Activated CD4-positive, alpha-beta T cell treated with anti-CD3 and anti-CD28 coated beads for 48 hours (primary cell): ENCODE measurements at places on chromosomes 3 and 15.
A peak's percentile ranks its signal among the peaks of the same experiment; 100 is the strongest.

DNA sequence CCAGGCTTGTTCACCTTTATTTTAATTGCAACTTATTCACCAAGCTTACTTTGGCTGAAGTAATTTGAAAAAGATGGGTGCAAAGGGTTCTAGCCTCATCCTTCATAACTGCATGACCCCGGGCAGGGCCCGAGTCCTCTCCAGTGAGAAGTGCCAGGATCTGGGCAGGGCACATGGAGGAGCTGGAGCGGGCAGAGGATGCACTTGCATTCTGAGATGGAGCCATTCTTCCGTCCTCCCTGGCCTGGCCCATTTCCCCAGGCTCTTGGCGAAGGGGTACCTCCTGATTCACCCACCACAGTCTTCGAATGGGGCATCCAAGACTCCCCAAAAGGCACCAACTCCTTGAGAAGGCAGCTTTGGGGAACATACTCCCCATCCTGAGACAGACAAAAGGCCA, 22.5 kb upstream of the PLXND1 start:
- no peak for DNase-seq

GRCh38 chr15:62896380-62896866, 146.1 kb upstream of the TPM1 start:
- no peak for DNase-seq

- DNase-seq = no peak
These were observed 6.1 kb upstream of the CMTM6 start for GRCh38 chr3:32508711-32509110.

- no peak for DNase-seq
These were observed 74.7 kb downstream of the DCUN1D1 start for GRCh38 chr3:182905623-182906022.

GRCh38 chr15:28123408-28124023, 24.4 kb upstream of the OCA2 start:
- DNase-seq = peak; percentile 67

DNA sequence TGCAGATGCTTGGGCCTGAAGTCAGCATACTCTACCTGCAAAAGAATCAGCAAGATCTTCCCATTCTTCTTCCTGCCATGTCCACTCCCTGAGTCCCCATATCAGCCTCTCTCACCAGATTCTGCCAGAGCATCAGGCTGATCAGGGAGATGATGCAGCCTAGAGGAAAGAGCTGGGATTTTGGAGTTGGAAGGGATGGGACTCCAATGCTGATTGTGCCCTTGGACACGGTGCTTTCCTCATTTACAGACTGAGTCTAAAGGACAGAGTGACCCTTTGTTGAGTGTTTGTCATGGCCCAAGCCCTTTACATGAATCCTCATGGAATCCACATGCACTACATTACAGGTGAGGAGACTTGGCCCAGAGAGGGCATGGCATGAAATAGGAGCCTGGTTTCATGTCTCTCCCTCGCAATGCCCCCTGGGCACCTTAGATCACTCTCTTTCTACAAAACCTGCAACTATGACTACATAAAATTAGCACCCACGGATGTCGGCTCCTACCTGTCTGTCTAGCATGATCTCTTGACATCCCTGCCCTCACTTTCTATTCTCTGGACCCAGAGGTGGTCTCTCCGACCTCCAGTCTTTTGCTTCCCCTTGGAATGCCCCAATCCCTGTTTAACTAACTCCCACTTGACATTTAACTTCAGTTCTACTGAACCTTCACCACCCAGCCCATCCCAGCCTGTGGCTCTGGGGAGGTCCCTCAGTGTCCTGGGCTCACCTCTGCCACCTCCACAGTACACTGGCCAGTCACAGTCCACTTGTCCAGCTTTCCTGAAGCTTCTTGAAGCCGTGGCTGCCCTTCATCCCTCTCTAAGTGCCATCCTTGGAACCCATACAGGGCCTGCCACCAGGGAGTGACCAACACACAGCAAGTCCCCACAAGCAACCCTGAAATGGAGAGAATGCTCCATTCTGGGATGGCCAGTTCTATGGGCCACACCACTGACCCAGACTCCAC, 173.5 kb downstream of the ABHD5 start:
- no peak for DNase-seq

DNA sequence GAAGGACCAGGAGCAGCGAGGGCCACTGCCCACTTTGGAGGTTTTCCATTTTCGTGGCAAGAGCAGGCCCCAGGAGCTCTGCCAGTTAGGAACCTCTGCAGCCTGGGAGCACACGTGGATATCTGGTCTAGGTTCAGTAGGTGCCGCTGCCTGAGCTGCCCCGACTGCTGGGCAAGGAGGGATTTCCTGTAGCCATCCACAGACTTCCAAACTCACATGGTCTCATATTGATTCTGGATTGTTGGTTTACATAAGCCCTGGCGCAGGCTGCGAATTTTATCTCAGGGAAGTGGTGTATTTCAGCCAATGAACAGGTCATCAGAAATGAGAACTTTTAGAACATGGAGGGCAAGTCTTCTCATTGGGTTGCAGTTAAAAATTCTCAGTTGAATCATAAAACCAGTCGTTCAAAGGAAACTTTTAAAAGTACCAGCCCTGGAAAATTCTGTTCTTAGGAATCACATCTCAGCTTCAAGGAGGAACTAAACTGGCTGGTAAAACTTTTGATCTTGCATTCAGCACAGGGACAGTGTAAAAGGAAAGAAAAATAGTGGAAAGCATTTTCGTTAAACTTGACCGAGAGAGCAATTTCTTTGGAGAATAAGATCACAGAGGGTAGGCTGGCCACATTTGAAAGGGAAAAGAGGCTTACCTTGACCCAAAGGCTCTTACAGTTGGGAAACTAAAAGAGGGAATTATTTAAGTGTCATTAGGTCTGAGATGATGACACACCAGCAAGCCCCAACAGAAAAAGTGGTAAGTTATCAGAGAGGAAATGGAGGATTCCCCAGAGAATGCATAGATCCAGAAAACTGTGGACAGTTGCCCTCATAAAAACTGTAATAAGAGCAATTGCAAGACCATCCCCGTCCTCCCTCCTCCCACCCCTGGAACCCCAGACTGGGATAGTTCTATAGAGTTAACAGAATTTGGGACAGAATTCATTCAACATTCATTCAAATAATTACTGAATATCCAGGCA, 6.4 kb upstream of the RTP3 start:
- no peak for DNase-seq

GRCh38 chr3:143424874-143425273, 305.3 kb downstream of the CHST2 start:
- no peak for DNase-seq

GRCh38 chr3:8573342-8573926, 71.2 kb downstream of the SSUH2 start:
- no peak for DNase-seq

- no peak for DNase-seq
These were observed 595 bp upstream of the APBA2 start for GRCh38 chr15:28885128-28885629.

GRCh38 chr3:189586941-189587663, 44.1 kb upstream of the TP63 start:
- DNase-seq = no peak

GRCh38 chr15:76344893-76345582, 8.5 kb downstream of the ISL2 start:
- DNase-seq = no peak

DNA sequence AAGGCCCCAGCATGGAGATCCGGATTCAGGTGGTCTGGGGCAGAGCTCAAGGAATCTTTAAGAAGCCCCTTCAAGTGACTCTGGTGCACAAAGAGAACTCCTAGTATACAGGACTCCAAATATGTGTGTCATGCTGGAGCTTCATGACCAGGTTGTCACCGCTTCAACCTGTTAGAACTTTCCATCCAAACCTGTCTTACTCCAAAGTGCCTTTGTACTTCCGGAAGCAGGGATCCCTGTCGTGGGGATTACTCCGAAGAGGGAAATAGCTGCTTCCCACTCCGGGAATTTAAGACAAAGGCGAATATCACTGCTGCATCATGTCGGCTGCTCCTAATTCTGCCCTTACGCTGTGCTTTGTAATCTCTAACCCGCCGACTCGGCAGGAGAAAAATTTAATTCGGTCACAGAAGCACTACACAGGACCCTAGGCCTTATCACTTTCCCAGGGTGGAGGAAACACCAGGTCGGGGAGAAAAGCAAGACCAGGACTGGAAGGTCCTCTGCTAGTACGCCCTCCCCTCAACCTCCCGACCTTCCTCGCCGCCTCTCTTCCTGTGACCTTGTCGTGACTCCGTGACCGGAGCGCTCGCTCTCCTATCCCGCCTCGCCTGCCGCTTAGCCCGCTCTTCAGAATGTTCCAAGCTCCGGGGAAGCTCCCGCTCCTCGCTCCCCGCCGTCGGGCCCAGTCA, 730 bp downstream of the HIGD1A start:
- peak; percentile 5 for DNase-seq

DNA sequence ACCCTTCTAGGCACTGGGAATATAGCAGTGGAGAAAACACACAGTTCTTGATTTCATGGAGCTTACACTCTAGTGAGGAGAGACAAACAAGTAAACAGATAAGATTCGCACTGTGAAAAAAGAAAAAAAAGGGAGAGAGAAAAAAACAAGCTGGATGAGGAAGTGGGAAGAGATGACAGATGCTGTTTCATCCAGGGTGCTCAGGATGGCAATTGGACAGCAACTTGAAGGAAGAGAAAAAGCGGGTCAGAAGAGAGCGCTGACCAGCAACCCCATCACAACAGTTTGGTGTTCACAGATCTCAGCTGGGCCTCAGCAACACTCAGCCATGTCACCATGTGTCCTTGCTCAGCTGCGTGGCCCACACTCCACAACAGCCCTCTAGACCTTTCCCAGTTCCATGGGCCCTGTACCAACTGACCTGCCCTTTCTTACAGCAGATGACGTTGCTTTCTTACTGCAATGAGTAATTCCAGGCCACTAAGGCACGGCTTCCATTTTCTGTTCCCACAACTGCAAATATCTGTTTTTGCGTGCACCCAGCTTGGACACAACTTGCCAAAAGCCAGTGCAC, 230.8 kb downstream of the MEX3B start:
- no peak for DNase-seq

GRCh38 chr3:181431748-181432147, 280.0 kb upstream of the SOX2 start:
- DNase-seq = no peak

DNA sequence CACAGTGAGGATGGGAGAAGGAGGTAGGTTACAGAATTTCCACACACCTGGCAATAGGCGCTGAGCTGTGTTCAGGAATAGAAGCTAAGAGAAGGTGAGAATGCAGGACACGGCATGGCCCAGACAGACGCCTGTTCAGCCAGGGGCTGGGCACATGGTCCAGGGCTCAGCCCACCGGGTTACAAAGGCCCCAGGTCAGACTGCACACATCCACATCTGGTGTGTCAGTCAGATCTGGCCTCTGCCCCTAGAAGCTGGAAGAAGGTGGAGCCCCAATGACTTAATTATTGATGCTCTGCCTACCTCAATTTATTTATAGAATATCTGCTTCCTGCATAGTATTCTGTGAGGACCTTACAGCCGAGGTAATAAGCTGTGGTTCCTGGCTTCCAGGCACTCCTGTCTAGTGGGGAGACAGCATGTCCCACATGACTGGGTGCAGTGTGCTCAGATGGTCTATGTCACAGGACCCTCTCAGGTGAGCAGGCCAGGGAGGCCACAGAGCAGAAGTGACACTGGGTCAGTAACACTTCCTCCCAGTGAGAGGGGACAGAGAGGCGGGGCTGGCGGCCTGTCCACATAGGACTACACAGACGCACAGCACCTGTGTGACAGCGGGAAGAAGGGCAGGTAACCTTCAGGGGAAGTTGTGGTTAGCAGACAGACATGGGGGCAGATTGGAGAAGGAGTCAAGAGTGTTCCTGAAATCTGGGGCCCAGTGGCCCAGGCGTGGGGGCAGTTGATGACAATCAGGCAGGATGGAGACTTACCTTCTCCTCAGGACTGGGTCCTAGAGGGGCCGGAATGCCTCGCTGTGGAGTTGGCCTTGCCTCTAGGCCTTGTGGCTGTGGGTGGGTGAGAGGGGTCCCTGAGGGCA, 38.6 kb upstream of the PLXNA1 start:
- DNase-seq = no peak

GRCh38 chr3:194738254-194739093, 52.8 kb downstream of the FAM43A start:
- no peak for DNase-seq

DNA sequence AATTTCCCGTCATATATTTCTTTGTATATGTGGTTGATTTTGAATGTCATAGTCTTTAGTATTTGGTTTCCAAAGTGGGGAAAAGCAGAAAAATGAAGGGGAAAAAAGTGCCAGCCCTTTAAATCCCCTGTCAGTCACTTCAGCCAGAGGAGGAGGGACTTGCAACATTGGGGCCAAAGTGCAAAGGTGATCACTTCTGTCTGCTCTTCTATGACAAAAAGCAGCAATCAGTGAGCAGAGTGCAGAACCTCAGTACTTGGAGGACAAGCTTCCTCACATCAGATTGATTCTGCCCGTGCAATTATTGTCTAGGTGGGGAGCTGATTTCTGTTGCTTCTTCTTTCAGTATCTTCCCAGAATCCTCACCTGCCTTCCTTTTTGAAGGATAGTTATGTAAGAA, 60.0 kb downstream of the STT3B start:
- no peak for DNase-seq

- DNase-seq = no peak
These were observed 250.5 kb downstream of the KLF13 start for GRCh38 chr15:31577108-31577507.

- no peak for DNase-seq
These were observed 446.2 kb upstream of the NR2F2 start for GRCh38 chr15:95884276-95884675.

DNA sequence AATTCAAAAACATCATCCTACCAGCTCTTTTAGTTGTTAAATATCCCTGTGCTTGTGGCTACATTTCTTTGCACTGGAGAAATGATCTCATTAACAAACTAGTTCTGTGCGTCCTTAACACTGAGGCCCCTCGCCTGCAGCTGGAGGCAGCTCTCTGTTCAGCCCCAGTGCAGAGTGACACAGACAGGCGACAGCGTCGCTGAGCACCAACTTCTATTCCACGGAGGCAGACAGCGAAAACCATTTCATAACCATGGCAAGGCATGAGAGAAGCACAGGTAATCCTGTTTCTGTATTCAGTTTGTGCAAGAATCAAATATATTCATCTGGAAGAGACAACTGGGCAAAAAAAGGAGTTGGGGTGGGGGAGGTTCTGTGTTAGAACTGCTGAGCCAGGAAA, 530.7 kb downstream of the ZIC1 start:
- DNase-seq = no peak

- DNase-seq = no peak
These were observed 515.3 kb downstream of the ZBBX start for GRCh38 chr3:166864473-166865467.

DNA sequence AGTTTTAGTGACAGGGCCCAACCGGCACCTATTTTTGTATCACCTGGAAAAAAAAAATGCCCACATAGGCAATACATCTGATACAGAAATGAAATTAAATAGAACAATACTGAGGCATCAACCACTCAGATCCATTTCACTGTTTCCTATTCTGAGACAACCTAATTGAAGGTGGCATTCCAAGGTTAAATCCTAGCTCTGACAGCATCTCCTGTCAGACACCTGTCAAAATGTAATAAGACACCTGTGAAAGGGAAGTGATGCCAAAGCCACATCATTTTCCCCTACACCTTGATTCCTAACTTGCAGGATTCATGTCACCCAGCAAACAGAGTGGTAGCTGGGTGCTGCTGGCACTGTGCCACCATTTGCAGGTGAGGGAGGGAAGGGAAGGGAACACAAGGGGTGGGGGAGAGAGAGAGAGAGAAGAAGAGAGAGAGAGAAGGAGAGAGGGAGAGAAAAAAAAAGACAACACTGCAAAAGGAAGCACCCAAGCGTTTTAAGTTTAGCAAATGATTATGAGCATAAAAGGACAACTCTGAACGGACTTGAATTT, 1044.6 kb upstream of the CFAP20DC start:
- DNase-seq = no peak
